Suppressor macrophage treated with lipopolysaccharide for 4 hours (primary cell): ENCODE measurements at places on chromosomes 3 and 15.

GRCh38 chr3:182393830-182394367 is 399.4 kb upstream of the ATP11B start:
- no peak for DNase-seq

DNA sequence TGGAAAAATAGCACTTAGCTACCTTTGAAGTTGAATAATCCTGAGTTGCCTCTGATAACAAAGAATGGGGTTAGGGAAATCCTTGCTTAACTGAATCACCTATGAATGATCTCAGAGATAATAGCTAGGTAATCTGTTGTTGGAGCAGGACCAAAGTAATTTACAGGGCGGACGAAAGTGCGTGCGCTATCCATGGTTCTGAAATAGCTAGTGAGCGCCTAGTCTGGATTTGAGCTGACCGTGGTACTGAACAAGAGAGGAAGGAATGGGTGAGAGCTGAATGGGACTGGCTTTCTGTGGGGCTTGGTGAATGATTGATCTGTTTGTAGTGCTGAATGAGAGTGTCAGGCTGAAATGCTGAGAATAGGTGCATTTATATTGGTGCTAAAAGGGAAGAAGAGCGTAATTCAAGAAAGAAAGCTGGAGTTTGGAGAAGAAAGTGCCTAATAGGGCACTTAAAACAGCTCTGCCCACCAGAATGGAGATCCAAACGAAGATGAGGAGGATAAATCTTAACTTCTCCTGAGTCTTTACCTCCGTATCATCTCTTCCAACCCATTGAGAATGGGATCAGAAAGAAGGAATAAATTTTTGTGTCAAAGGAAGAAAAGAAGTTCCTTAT is 10.1 kb downstream of the SCN10A start:
- peak; percentile 67 for DNase-seq

DNA sequence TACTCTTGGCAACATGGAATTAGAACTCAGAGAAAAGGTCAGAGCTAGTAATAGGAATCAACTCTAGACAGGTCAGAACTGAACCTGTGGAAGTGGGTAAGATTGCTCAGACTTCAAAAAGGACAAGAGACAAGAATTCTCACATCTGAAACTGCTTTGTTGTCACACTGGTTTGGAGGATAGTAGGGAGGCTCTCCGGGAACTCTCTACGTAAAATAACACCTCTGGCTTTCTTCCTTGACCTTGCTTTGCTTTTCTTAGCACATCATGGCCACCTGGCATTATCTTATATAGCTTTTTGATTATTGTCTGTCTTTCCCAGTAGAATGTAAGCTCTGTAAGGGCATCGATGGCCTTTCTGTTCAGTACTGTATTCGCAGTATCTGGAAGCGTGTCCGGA is 13.2 kb upstream of the NFKBIZ start:
- no peak for DNase-seq

DNA sequence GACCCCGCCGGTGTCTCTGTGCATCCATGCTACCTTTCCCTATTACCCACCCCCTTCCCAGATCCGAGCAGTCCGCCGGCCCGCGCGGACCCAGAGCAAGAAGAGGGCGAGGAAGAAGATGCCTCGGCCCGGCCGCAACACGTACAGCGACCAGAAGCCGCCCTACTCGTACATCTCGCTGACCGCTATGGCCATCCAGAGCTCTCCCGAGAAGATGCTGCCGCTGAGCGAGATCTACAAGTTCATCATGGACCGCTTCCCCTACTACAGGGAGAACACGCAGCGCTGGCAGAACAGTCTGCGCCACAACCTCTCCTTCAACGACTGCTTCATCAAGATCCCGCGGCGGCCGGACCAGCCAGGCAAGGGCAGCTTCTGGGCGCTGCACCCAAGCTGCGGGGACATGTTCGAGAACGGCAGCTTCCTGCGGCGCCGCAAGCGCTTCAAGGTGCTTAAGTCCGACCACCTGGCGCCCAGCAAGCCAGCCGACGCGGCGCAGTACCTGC is 788 bp downstream of the FOXB1 start:
- DNase-seq = no peak

DNA sequence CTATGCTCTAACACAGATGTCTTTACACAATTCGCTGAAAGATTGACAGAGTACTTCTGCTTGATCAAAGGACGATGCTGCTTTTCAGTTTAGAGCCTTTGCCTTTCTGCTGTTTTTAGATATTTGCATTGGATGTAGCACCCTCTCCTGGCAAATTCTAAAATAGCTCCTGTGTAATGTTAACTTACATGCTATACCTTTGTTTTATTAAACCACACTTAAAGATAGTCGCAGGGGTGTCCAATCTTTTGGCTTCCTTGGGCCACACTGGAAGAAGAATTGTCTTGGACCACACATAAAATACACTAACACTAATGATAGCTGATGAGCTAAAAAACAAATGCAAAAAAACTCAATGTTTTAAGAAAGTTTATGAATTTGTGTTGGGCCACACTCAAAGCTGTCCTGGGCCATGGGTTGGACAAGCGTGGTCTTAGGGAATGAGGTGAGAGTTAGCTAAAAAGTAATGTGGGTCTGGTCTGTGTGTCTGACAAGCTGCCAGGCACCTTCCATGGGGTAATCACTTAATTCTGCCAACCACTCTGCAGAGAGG is 62.9 kb downstream of the ATG7 start:
- peak; percentile 60 for DNase-seq

DNA sequence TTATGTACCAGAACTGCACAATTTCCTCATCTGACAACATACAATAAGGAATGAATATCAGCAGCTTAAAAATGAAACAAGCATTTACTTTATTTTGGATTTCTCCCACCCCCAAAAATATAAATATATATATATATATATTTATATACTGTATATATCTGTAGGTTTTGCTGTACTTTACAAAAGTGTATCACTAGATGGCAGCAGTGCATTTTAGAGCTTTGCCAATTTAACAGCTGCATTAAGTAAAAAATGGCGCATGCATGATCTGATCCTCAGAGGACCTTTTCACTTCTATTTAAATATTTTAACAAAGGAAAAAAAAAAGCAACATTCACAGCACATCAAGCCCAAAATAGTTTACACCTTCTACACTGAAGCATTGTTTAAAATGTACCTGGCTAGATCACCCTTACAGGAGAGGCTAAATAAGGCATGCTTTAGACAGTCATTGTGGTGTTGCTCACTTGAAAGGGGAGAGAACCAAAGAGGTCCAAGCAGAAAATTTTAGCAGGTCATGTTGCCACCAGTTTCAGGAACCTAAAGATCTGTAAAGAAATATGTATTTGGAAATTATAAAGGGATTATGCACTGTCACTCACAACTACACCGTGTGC is 72.6 kb downstream of the NPTN start:
- DNase-seq = peak; percentile 74

DNA sequence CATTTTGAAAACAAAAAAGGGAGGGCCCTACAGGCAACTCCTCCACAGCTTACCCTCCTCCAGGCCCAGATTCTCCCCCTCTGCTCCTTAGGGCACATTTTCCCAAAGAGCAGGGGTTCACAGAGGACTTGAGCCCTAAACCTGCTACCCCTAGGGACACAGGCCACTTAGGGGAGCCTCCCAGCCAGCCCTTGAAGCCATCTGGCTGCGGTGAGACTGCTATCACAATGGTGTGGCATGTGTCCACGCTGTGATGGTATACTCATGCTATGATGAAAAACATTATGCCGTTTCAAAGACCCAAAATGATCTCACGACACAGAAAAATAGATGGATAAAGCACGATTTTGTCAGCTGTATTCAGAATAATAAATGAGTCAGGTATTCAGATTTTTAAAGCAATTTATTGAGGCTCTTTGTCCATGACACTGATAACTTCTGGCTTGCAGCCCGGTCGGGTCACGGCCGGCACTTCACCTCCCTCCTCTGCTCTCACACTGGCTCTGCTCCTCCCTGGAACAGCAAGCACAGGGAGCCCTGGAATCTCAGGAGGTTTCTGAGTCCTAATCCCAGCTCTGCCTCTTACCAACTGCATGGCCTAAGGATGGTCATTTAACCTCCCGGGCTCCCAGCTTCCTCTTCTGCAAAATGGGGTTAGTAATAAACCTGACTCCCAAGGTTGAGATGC is 115.3 kb downstream of the MEGF11 start:
- DNase-seq = no peak

DNA sequence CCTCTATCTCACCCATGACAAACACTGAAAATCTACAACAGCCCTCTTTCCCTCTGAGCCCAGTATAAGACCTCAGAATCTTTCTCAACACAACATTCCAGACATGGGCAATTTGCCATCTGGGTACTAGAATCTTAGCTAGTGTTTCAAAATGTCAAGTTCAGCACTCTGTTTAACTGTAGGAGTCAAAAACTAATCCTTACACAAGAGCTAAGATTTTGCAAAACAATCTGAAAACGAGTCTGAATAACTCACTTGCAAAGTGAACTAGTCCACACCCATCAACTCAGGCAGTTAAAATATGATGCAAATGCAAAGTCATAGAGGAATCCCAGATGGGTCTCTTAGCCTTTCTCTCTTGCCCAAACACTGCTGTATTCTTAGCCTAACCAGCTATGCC is 67.8 kb downstream of the GPR176 start:
- DNase-seq = no peak

DNA sequence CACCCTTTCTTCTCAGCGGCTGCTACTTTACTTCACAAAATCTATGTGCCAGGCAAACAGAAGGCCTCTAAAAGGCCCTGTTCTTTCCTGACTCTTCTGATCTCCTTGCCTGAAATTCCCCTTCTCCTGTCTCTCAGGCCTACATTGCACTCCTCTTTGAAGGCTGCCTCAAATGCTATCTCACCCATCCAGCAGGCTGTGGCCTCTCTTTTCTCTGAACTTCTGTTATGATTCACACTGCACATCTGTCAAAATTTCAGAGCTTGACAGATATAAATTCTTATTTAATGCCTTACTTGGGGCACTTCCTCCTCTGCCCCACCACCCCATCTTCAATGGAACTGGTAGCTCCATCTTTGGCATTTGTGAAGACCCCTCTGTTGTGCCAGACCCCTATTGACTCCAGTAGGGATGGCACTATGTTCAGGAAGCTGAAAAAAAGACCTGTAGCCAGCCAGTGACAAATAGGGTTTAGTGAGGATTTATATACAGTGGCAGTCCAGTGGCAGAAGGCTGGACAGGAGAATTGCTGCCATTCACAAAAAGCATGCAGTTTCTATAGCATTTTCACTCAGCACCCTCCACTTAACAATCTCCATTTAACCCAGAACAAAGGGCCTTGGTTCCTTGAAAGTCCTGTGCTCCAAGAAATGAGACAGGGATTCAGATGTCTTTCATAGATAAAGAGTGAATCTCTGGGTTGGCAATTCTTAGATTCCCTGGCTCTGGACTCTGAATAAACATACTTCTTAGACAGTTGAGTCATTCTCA is 415.8 kb upstream of the GRM7 start:
- no peak for DNase-seq

- no peak for DNase-seq
These were observed 196.5 kb upstream of the LRTM1 start for GRCh38 chr3:55124371-55124770.

DNA sequence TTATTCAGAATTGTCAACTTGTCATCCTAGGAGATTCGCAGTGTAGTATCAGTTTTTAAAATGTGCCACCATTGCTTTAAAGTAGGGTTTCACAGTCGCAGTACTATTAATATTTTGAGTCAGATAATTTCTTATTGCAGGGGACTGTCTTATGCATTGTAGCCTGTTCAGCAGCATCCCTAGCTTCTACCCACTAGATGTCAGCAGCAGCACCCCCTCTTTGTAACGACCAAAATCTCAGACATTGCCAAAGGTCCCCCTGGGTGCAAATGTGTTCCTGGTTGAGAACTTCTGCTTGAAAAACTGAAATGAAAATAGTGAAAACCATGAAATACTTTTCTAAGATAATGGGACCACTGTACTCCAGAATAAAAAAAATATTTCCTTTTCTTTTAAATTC is 474.8 kb downstream of the CNTN3 start:
- DNase-seq = no peak

DNA sequence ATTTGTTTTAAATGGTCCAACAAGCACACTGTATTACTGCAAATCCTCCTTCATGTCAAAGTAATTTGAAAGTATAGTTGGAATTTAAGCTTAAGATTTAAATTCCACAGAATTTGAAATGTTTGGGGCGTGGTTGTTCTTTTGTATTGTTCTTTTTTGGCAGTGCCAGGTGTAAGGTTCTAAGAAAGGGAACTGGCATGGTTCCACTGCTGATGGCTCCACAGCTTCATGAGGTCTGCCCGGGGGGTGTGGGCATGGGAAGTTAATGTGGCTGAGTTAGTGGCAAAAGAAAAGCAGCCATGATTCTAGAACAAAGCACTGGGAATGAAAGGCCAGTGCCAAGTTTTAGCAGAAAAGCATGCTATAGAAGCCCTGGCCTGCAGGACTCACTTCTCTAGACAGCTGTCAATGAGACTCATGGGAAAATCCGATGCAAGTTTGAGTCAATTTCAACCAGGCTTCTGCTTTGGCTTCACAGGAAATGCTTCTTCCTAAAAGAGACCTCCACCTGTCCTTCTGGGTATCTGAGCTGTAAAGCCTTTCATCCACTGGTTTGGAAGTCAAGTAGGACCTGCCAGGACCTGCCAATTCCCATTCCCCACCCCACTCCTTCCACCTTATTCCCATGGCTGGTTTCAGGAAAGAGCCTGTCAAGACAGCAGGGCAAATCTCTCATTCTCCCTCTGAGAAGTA is 18.9 kb downstream of the CDCP1 start:
- no peak for DNase-seq

DNA sequence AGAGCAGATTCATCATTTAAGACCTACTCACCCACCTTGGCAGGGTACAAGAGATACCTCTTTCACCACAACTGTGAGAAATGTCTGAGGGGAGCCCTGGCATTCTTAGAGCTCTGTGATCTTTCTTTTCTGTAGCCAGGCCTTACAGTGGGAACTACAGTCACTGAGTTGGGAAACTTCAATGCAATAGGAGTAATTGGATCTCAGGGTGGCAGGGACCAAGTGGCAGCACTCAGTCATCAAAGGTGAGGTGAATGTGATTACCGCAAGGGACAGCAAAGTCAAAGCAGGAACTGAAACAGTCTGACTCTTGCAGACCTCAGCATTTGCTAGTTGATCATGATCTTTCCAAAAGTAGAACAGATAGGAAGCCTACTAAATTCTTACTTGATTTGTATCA is 7.2 kb upstream of the MCF2L2 start:
- DNase-seq = peak; percentile 38

- DNase-seq = no peak
These were observed 667.1 kb downstream of the NAALADL2 start for GRCh38 chr3:175526191-175526590.

- no peak for DNase-seq
These were observed 278.1 kb upstream of the CTNNB1 start for GRCh38 chr3:40921251-40921650.

GRCh38 chr3:15092686-15093085 is 6.3 kb downstream of the RBSN start:
- DNase-seq = no peak
